ENCODE measurements at places on chromosomes 7 and 10.

DNA sequence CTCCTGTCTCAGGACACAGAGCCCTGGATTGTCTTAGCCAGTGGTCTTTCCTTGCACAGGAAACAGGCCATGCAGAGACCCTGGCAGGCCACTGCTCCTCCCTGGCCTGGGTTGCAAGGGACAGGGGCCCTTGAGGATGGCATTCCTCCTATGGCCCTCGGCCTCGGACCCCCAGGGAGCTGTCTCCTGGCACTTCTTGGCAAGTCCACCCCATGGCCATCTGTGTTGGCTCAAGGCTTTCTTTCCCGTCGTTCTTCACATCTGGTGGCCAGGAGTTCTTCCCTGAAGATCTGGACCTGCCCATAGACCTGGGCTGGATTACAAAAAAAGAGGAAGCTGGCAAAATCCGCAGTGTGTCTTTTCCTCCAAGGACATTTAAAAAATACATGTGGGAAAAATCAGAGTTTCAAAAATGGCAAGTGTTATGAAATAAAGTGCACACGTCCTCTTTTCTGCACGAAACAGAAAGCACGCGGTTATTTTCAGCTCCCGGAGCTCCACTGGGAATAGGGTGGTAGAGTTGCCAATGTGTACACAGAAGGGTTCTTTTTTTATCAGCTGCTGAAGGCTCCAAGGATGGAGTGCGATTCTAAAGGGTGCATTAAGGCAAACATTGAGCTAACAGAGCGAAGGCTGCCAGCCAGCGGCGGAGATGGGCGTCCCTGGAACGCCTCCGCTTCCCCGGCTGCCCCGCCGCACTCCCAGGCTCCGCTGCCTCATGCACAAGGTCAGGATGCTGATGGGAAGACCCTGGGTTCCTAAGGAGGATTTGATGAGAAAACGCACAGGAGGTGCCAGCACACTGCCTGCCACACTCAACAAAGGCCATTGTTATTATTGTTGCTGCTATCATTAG is 62.8 kb upstream of the FAM20C start:
- no peak for DNase-seq

GRCh38 chr10:93402192-93402591 is 79.9 kb downstream of the MYOF start:
- no peak for DNase-seq

DNA sequence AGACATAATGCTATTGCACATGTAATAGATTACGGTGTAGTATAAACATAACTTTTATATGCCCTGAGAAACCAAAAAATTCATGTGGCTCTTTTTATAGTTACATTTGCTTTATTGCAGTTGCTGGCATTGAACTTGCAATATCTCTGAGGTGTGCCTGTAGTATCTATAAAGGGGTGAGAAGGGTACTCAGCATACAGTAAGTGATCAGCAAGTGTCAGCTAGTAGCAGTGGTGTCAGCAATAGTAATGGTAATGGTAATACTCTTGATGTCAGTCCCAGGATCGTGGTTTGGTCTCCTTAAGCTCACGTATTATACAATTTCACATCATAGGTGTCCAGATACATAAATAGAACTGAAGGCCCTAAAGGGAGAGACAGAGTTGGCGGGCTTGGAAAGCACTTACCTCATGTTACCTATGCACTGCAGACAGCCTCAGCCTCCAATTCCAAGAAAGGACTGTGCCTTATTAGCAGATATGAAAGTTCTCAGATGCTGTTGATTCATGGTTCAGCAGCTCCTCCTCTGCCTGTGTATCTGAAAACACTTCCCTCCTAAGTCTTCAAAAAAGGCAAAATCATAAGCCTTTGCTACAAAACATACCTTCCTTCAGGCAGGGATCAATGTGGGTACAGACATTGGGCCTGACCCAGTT is 6.6 kb upstream of the GIMAP7 start:
- DNase-seq = no peak

GRCh38 chr7:137789215-137789882 is 57.4 kb downstream of the DGKI start:
- DNase-seq = peak; percentile 32

DNA sequence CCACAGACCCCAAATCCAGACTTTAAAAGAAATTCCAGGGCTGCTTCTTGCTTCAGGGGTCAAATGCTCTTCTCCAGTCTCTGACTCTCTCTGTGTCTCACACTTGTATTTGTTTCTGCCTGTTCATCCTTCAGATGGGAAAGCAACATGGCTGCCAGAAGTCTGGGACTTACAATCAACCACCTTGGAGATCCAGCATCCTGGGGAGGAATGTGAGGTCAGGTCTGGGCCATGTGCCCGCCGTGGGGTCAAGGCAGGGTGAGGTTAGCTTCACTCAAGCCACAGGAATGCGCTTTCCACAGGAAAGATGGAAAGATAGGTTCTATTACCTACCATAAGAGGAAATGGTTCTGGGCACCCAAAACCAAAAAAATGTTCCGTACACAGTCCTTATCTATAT is 34.3 kb upstream of the NPVF start:
- no peak for DNase-seq

GRCh38 chr10:126337251-126337810 is 50.9 kb downstream of the ADAM12 start:
- DNase-seq = no peak

DNA sequence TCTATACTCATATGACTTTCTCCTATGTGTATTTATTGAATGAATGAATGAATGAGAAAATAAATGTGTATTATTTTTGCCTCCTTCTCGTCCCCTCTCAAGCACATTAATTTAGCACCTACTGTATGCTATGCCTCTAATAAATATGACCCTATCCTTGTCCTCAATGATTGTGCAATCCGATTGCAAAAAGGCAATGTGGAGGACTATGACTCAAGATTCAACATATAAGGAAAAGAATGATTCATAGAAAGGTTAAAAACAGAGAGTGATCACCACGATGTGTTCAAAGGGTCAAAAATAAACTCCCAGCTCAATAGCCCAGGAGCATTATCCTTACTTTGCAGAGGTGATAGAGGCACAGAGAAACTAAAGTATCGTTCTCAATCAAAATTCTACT is 322.8 kb upstream of the SORCS1 start:
- no peak for DNase-seq

GRCh38 chr7:80722616-80723195 is 84.3 kb downstream of the CD36 start:
- no peak for DNase-seq

DNA sequence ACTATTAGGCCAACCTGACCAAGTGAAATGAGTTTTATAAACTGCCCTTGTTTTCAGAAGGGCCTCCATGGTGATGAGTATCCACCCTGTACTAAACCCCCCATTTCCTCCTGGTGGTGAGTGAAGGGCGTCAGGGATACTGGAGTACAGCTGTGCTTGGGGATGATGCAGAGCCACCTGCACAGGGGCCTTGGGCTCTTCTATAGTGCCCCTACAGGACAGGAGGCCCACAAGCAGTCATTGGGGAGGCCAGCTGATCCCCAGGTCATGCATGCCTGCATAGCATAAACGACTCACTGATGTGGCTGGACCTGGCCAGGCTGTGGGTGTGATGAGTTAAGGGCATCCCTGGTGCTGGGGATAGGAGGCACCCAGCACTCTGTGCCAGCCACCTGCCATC is 114.1 kb upstream of the CELF2 start:
- no peak for DNase-seq

DNA sequence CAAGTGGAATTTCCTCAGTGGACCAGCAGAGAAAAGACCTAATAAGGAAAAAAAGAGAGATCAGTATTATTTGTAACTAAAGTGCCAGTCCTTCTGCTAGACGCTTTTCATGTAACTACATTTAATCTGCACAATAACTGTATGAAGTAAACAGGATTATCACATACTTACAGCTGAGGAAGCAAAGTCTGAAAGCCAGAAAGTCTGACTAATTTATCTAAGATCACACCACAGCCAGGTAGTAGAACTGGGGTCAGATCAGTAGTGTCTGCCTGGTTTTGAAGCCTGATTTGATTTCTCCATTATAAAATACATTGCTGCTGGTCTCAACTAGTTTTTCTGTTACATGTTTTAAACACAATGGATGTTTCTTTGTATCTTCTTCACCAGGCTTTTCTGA is 69.2 kb downstream of the PODXL start:
- no peak for DNase-seq

DNA sequence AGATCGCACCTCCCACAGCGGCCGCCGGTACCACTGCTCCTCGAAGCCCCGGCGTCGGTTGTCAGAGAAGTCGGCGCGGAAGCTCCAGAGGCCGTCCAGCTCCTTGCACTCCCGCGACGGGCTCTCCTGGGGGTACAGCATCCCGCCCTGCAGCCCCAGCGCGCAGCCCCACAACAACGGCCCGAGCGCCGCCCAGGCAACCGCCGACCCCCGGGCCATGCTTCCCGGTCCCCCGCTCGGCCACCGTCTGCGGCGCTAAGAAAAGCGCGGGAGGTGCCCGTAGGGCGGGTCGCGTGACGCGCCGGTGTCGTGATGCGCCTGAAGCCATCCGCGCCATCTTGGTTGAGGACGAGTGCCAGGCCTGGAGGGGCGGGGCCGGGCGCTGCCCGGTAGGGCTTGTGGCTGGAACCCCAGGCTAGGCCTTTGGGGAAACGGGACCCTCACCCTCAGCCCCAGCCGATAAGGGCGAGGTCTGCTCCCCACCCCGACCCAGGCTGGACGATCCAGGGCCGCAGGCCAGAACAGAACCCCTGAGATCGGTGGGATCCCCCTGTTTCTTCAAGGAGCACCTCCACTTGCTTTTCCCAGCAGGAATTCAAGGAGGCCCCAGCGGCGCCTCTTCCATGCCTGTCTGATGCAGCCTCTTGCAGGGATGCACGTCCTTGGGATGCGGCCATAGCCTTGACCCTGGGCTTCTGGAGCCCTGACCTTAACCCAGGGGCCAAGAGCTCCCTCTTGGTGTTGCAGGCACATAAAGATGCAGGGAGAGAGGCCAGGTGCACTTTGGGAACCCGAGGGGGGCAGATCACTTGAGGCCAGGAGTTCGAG is at the start of gene GUSB:
TSS of gene GUSB (minus strand) at position 249 of the 828 bp plus-strand sequence. CDS start at position 219, 30 bp downstream.
- DNase-seq = peak; percentile 93

GRCh38 chr7:36391436-36392198 is 2.0 kb downstream of the ANLN start:
- DNase-seq = no peak

DNA sequence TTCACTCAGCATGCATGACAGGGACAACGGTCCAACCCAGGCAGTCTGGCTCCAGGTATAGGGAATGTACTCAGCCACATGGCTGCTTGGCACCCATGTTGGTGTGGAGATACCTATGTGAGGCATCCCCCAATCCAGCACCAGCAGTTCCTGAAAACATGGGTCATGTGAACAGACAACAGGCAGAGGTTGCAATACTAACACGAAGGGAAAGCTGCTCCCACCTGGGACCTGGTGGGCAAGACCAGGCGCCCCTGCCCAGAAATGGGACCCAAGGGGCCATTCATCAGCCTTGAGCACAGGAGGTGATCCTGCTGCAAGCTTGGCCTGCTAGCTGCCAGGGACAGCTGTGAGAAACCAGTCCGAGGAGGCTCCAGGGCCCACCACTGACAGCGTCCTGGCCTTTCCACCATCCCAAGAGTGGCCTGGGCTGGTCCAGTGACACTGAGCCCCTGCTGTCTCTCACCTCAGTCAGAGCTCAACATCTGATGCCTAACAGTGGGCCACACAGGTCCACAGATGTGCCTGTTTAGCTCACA is 142.3 kb downstream of the ARHGAP22 start:
- DNase-seq = no peak

- DNase-seq = no peak
Measured at GRCh38 chr10:71868192-71868697, 17.2 kb upstream of the PSAP start.

DNA sequence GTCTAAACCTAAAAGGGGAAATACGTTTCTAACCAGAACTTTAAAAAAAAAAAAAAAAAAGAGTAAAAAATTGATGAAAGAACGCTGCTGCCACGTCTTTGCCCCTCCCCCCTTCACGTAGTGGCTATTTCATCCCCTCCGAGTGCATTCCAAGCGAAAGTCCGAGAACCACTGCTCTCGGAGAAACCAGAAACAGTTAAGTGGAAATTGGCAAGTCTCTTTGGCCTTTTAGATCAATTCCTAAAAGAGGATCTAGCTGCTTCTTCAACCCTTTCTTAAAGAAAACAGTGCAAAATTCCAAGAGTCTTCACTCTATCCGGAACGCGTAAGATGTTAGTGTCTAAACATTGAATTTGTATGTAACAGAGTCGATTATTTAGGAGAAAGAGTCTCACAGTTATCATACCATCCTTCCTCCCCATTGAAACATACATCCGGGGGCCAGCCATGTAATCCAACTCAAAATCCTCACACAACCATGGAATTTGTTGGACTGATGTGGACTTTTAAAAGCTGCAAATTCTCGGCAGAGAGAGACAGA is 1.1 kb downstream of the P4HA1 start:
- peak; percentile 90 for DNase-seq

- no peak for DNase-seq
Measured at GRCh38 chr10:47198221-47198620, 101.8 kb upstream of the GDF10 start.

- peak; percentile 26 for DNase-seq
Measured at GRCh38 chr7:30285536-30286284, 1.3 kb downstream of the ZNRF2 start.

DNA sequence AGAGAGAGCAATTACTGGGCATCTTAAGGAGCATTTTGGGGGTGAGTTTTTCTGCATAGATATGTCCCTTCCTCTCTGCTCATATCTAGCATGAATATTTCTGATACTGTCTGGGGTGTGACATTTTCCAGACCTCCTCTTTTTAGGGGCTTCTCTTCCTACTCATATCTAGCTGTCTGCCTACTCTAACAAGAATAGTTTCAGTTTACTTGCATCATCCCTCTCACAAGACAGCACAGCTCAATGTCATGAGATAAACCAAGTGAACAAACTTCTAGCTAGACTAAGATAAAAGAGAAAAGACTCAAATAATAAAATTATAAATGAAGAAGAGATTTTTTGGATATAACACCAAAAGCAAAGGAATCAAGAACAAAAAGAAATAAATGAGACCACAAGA is 419.5 kb upstream of the SORCS1 start:
- DNase-seq = no peak

- DNase-seq = no peak
Measured at GRCh38 chr10:5343979-5344378, 20.8 kb upstream of the UCN3 start.

DNA sequence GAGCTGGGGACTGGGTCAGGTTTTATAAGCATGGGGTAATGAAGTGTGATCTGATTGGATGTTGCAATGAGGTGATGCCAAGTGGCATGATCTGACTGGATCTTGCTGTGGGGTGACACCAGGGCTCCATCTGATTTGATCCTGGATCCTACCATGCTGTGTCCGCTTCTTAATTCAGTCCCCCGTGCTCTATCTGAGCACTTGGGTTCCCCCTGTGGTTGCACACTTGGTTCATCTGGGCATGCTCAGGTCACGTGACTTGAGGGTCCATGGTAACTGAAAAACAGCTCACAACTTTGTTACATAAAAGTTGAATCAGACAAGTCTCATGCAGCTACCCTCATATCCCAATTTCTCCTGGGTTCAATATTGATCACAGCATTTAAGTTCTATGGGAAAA is 448.6 kb upstream of the NRP1 start:
- DNase-seq = no peak
